Amniotic epithelial cell (primary cell): ENCODE measurements at places on chromosomes 2 and 18.
A peak's percentile ranks its signal among the peaks of the same experiment; 100 is the strongest.

GRCh38 chr18:70693246-70693645 lies 404.4 kb downstream of the SOCS6 start:
- no peak for DNase-seq

DNA sequence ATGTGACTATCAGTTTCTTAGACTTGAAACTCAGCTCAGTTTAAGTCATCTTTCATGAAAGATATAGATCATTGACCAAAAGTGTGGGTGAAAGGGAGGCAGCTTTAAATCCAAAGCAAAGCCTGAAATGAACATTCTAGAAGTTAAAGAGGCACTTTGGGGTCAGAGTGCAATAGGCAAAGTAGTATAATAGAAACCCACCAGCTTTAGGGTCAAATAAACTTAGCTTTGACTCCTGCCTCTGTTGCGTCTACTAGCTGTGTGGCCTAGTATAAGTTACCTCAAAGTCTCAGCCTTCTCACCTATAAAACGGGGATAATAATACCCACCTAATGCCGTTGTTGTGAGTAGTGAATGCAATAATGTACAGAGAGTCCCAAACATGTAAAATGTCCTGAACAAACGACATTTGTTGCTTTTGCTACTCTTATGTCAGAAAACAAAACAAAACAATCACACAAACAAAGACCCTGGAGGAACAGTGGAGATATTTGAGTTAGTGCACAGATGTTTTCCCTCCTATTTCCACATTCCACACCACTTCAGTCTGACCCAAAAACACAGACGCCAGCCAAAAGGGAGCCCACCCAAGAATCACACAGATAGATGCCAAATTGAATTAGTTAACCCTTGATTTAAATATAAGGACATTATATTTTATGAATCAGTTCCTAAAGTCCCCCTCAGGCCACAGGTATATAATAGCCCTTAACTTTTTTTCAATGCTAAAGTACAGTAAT lies 657.0 kb downstream of the ARHGAP15 start:
- DNase-seq: no peak

- peak; percentile 64 for DNase-seq
These were observed 127.5 kb upstream of the MMADHC start for GRCh38 chr2:149715005-149715592.

GRCh38 chr2:39930175-39930917 lies 151.3 kb upstream of the THUMPD2 start:
- no peak for DNase-seq

DNA sequence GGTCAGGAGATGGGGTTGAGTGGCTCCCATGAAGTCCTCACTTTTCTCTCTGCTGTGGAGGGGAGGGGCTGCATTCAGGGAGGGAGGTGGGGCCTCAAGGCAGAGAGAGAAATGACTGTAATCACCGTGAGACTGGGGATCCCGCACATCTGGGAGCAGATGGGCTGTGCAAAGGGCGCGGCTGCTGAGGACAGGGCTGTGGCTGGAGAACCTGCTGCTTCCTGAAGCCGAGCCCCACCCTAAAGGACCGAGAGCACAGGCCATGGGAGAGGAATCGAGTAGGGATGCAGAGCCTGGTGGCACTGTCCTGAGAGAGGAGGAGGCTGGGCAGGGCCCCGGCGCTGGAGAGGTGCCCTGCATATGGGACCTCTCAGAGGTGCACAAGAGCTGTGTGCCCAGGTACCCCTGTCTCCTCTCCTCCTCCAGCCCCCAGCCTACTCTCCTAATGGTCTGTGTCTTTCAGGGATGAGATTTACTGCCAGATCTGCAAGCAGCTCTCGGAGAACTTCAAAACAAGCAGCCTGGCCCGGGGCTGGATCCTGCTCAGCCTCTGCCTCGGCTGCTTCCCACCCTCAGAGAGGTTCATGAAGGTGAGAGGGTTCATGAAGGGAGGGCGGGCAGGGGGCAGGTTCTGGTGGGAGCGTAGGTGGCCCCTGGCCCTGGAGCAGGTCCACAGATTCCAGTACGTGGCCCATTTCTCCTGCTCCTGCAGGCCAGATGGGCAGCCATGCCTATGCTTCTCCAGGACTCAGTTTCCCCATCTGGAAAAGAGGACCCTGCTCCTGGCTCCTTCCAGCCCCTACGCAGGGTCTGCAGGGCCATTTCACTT lies 25.9 kb upstream of the GPR17 start:
- DNase-seq: no peak

- no peak for DNase-seq
These were observed 39.0 kb downstream of the AQP12A start for GRCh38 chr2:240730501-240731177.

DNA sequence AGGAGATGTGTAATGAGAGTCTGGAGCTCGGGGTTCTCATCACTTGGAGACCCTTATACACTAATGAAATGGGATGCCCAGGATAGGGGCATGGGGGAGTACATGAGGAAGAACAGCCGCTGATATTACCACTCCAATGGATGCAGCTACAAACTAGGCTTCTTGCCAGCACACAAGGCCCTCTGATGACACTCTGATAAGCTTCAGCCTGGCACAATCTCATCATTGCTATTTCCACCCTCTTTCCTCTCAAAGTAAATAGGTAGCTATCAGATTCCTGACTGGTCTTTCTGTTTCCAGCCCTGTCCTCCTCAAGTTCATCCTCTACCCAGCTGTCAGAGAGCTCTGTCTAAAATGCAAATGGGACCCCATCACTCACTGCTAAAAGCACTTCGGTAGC lies 103.0 kb downstream of the GPR39 start:
- no peak for DNase-seq

GRCh38 chr2:67466734-67467133 lies 69.6 kb downstream of the ETAA1 start:
- no peak for DNase-seq

DNA sequence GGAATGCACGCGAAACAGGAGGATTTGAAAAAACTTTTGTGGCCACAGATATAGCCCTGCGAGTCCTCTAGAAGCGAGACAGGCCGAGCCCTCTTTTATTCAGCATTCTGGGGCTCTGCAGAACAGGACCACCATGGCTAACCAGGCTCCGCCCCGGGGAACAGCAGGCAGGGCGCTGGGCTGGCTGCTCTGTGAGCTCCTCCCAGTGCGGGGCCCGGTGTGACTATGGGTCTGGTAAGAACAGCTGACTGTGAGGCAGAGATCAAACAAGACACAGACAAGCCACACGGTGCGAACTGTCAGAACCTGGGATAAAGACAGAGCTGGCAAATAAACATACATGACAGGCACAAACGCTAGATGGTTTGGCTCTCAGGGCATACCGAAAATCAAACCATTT lies 15.5 kb downstream of the PXDN start:
- peak; percentile 73 for DNase-seq

- DNase-seq: no peak
These were observed 112.7 kb downstream of the ZEB2 start for GRCh38 chr2:144407262-144407661.

DNA sequence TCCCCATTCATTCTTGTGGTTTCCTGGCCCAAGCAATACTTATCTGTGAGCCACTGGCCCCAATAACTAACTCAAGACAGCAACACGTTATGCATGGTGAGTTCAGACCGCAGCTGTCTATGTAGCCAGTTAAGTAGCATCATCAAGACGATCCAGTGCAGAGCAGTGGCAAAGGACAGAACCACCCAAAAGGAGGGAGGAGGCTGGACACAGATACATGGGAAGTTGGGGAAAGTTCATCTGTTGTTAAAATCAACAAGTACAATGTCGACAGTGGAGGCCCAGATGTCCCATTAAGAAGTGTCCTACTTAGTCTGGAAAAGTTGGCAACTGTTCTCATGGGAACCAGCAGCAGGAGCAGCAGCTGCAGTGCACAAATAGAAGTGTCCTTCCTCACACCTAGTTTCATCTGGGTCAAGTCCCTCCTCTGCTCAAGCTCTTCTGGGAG lies 106.9 kb upstream of the THOC1 start:
- DNase-seq: no peak

DNA sequence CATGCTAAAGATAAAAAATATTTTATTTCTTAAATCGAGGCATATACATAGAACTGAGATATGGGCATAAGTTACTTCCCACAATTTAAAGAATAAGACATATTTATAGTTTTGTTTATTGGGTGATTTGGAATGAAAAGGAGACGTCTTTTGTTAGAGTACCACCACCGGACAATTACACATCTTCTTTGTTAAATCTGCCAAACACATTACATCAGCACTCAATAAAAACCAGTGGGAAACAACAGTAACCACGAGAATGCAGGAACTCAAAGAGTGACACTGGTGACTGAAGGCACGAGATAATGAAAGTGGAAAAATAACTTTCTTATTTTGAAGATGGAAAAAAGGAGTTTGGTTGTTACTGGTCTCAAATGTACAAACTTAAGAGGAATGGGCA lies 92.6 kb upstream of the TFCP2L1 start:
- peak; percentile 42 for DNase-seq

- peak; percentile 76 for DNase-seq
These were observed 14.2 kb downstream of the NIFK start for GRCh38 chr2:121722479-121722878.

- DNase-seq: peak; percentile 73
These were observed 65.0 kb downstream of the ATP8B1 start for GRCh38 chr18:57738078-57738477.

- no peak for DNase-seq
These were observed 114.2 kb downstream of the ICA1L start for GRCh38 chr2:202757339-202757738.

- DNase-seq: no peak
These were observed 21.1 kb downstream of the PPP1R1C start for GRCh38 chr2:182006595-182007341.

- DNase-seq: no peak
These were observed 55.4 kb downstream of the CDC42EP3 start for GRCh38 chr2:37615804-37616676.

- no peak for DNase-seq
These were observed 314.5 kb downstream of the PRKCE start for GRCh38 chr2:45965871-45966498.

DNA sequence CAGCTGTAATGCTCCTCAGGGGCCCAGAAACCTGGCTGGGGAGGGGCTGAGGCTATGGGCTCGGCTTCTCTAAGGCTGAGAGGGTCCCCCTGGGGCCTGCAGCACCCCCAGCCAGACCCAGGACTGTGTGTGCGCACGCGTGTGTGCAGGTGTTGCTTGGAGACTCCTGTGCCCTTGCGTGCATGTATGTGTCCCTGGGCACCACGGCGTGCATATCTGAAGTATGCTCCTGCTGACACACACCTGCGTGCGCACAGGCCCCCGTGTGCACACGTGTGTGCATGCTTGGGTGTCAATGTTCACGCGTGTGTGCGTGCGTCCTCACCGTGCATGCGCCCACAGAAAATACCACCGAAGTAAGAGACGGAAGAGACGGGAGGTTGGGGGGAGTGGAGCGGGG lies 14.9 kb upstream of the ECEL1 start:
- DNase-seq: no peak

DNA sequence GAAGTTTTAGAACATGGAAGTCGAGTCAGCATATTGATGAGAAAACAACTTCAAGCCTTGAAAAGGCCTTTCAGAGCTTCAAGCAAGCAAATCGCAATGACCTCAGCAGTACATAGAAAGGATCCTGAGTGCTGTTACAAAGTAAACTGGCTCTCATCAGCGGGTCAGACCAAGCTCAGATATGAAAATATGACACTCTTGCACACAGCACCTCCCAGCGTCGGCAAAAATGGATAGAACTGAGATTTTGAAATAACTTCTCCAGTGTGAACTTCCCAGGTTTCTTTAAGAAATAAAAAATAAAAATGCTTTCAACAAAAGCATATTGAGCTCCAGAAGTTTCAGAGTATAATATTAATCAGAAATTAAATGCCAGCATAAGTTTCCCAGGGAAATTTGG lies 296.9 kb downstream of the FBXO15 start:
- DNase-seq: no peak

- DNase-seq: no peak
These were observed 2.4 kb downstream of the MEX3C start for GRCh38 chr18:51195086-51195450.

DNA sequence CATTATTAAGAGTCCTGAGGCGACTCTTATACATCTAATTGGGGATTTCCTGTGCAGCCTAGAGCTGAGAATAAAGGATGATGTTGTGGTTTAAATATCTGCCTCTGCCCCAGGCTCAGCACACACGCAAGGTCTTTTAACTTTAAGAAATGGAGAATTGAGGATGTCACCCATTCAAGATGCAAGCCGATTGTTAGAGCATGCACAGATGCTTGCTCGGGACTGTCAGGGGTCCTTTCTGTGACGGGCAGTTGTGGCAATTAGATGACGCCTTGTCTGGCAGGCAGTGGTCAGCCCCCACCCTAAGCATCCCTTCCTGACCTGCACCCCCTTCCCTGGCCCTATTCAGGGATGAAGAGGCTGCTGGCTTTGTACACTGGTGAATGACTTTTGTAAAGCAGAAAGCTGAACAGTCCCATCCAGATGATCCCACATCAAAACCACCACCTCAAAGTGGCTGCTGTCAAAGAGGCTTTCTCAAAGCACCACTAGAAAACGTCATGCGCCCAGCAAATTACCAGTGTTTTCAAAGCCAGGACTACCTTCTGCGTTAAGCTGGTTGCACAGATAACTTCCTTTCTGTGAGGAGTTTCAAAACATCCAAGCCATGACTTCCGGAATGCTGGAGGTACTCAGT lies 23.7 kb downstream of the FAM178B start:
- no peak for DNase-seq

DNA sequence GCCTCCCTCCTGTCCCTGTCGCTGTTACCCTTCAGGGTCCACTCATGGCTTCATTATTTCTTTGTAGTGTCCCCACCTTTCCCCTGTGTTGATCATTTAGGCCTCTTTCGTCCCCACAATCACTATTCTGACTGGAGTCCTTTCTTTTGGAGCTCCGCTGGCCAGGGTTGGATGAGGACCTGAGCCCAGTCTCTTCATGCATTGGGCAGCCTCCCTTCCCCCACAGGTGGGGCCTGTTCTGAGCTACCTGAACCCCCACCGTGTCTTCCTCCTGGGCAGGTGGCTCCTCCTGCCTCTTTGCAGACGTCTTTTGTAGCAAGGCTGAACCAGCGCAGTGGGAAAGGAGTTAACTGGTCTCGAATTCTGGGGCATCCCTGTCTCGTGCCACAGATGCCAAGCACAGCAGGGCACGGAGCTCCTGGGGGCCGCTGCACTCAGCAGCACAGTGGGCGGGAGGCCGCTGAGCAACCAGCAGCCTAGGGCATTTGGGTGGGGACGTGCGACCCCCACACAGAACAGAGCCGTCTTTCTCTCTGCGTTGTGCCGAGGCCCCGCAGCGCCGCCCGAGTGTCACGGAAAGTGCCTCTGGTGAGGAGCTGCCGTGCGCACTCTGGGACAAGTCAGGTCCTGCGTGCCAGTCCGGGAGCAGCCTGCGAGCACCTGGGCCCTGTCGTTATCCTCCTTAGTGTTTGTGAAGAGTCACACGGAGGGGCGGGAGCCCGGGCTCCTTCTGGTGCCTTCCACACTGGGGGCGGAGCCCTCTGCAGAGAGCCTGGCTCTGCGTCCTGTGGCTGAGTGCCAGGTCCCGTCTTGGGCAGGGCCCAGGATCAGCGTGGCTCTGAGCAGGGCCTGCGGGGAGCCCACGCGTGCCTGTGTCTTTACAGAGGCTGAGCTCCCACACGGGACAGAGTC lies 130.1 kb downstream of the NFATC1 start:
- DNase-seq: no peak
